ENCODE measurements at places on chromosomes 2 and 18.
A peak's percentile ranks its signal among the peaks of the same experiment; 100 is the strongest.

DNA sequence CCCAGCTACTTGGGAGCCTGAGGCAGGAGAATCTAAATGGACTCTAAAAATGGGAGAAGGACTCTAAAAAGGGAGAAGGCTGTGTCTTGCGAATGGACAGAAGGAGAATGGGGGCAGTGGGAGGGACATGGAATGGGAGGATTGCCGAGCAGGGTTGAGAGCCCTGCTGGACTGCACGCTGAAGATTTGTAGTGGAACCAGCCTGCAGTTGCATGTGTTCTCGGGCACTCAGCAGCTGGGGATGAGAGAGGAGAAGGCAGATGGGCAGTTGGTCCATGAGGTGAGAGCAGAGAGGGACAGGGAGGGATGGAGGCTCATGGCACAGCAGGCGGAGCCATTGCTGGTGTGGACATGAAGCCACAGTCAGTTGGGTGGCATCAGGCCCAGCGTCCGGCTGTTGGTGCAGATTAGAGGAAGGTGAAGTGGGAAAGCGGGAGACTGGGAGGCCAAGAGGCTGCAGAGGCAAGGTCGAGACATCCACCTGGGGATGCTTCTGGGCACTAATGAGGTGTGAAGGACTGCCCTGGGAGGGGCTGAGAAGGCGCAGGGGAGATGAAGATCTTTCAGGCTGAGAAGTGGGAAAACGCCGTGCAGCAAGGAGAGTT is 40.7 kb downstream of the DCDC2C start:
- no peak for DNase-seq

DNA sequence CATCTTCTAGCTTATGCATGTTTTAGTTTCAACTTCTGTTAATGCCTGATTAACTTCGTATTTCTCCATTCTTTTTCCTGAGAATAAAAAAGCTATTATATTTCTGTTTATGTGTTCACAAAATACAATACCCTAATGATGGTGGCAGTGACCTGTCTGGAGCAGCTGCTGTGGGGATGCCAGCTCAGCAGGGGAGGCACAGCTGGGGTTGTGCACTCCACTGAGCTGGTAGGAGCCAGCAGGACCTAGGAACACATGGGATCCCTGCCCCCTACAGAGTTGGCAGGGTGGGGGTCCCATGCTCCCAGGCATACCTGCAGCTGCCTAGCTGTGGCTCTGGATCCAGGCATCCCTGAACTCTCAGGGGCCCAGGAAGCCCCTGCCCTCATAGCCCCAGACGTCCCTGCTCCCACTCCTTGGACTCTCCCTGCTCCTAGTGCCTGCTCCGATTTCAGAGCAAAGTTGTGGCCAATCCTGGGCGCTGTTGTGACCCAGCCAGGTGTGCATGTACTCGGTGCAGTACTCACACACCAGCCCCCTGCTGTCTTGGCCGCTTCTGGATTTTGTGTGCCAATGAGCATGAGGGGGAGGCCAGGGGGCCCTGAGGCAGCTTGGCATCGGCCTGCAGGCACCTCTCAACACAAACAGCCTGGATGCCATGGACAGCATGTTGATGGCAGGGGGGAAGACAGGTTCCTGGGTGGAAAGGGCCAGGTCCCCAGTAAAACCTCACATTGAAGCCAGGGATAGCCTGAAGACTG is 546.0 kb downstream of the ZNF804A start:
- DNase-seq: peak; percentile 85

DNA sequence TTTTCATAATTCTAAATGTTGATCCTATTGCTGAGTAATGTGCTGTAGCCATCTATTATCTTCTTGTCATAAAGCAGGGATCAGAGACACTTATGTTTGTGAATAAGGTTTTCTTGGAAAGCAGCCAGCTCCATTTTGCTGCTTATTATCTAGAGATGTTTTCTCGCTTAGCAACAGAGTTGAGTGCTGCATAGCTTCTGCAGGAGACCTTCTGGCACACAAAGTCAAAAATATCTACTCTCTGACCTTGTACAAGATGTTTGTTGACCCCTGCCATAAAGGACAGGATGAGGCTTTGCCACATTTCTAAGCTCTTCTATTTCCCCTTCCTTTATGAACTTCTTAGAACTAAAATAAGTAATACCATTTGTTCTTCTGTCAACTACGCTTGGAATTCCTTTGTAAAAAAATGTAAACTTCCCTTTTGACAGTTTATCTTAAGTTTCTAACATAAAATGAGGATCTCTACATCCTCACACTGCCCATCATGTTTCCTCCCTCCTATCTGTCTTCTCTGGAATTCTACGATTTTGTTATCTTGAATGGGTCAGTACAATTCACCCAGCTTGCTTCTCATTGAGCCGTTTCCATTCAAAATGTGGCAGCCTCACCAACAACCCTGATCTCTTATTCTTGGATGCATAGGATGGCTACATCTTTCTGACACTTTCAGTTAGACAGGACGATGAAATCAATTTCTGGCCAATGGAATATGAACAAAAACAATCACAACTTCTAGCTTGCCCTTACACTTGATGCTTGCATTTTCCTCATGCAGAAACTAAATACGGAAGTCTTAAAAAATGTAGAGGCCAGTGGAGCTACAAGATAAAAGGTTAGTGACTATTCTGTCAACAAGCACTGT is 1377.0 kb downstream of the SUCLG1 start:
- peak; percentile 66 for DNase-seq

GRCh38 chr18:63936156-63936931 is 12.8 kb upstream of the HMSD start:
- peak; percentile 91 for DNase-seq

GRCh38 chr2:7857904-7858303 is 824.0 kb upstream of the ID2 start:
- no peak for DNase-seq

DNA sequence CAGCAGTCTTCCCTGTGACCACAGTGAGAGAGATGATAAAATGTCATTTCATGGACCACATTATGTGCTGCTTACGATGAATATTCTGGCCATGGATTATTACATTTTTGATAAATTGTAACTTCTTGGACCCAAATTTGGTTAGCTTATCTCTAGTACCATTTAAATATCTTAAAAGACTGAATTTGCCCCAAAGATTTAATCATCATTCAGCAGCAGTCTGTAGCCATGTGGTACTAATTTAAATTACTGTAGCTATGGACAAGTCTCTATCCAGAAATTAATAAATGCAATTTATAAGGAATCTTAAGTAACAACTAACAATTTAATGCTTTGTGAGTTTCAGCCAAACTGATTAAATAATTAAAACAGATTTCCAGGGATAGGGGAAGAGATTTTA is 644.9 kb upstream of the FANCL start:
- DNase-seq: no peak

DNA sequence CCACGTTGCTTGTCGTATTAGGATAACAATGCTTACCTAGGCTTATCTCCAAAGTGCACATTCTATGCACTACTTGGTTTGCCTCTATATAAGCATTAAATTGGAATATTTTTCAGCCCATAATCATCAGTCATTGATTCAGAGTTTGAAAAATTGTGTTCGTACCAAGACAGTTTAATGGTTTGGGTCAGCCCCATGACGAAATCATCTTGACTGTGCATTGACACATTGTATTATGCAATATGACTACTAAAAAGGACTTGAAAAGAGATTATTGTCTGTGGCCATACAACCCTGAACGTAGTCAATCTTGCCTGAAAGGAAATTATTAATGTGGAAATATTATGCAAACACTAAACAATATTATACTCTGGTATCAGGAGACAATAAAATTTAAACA is 141.3 kb downstream of the EML6 start:
- no peak for DNase-seq

DNA sequence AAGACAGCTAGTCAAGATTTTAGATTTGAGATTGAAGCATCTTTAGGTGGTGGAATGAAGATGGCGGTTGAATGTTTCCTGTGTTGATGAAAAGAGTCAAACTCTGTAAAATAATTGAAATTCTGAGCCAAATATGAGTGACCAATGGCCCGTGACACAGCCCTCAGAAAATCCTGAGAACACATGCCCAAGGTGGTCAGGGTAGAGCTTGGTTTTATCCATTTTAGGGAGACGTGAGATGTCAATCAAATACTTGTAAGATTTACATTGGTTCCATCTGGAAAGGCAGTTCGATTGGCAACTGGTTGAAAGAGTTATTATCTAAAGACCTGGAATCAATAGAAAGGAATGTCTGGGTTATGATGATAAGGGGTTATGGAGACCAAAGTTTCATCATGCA is 198.0 kb upstream of the AGAP1 start:
- no peak for DNase-seq

GRCh38 chr18:75218065-75218923 is 7.7 kb downstream of the TSHZ1 start:
- DNase-seq: no peak

DNA sequence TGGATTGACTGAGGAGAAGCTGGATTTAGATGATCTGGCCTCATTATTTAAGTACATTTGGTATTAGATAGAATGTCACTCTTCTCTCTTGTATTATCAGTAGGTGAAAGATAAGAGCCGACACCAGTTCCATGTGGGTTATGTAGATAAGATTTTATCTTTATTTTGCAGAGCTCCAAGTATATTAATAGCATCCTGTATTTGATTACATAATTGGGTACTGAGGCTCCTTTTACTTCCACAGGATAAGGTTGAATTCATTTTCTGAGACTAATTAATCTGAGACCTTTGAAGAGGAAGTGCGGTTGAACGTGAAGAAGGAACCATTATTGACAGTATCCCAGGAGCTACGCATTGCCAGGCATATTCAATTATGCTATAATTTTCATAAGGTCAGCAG is 32.8 kb upstream of the CD226 start:
- no peak for DNase-seq

GRCh38 chr2:218895759-218896500 is 15.3 kb downstream of the WNT10A start:
- no peak for DNase-seq

DNA sequence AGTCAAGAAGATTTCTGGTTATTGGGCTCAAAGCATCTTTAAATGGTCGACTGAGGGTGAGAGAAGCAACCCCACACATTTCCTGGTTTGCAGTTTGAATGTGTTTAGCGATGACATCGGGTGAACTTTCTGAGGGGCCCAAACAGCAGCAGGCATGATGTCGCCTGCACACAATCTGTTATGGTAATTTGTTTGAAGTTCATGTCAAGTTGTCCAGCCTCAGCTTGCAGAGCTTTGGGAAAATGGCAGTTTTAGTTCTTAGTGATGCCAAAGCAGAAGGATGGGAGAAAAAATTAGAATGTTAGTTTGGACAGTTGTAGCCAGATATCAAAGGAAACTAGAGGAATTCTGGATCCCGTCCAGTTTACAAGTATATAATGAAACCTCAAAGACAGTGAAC is 284.6 kb downstream of the MBD5 start:
- DNase-seq: no peak

- DNase-seq: peak; percentile 13
Measured at GRCh38 chr2:204453730-204454167, 91.5 kb upstream of the PARD3B start.

GRCh38 chr2:160321006-160321405 is 120.9 kb upstream of the ITGB6 start:
- DNase-seq: no peak

DNA sequence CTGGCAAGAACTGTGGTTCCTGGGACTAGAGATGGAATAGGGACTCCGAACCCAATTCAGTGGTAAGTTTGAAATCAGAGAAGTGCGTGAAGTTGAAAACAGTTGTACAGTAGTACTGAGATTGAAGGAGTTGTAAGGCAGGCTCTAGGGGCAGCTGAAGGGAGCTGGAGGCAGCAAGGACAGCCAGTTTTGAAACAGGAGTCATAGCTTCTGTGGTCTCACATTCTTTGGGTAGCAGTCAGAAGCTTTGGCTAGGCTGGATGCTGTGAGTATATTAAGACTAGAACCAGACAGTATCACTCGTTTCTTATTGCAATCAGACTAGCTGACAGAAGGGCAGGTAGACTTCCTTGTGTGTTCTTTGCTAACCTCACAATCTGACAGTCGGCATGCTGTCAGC is 64.5 kb upstream of the ADAM23 start:
- DNase-seq: no peak

DNA sequence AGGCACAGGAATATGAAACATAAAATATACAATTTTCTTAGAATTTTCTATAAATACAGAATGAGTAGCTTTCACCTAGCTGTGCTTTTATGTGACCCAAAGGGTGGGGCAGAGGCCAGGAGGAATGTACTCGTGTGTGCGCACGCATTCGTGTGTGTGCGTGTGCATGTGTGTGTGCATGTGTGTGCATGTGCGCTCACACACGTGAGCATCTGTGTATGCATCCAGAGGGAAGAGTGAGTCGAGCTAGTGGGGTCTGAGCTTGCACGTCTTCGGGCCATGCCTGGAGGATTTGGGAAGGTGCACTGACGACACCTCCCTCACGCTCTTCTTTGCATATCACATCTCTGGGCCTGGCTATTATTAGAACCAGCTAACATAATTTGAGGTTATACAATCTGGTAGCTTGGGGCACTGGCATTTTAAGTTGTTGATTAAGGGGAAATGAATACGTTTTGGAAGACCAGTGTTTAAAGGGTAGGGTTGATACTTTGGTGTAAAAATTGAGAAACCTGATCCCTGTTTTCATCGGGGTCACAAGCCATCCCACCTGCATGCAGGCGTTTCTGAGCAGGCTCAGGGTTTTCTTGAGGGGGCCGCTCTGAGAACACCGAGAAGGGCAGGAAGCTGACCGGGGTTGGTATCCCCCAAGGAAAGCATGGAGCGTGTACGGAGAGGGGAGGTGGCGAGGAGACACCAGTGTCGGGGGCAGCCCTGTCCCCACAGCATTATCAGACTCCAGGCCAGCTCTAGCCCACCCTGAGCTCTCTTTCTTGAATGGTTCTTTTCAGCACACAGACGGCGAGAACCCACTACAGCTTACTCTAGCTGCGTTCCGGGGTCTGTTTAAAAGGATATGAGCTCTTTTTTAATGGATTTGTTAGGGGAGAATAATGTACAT is 85.3 kb downstream of the LRRFIP1 start:
- no peak for DNase-seq

- DNase-seq: peak; percentile 73
Measured at GRCh38 chr2:5696945-5697521, 4.8 kb downstream of the SOX11 start.

GRCh38 chr2:132403146-132403545 is 13.5 kb upstream of the GPR39 start:
- DNase-seq: no peak

DNA sequence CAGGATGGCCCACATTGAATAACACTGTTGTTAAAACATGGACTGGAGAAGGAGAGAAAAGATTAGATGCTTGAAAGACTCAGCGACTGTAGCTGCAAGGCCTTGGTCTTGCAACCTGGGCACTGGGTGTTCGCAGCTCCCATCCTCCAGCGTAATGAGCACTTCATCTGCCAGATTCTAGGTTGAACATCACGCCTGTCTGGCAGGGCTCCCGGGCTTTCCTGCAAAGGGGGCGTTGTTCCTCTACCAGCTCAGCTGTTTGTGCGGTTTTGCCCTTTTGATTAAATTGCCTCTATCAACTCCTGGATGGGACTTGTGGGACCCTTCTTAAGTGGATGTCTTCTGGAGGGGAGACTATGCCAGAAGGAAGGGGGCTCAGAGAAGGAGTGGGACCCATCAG is 215.4 kb downstream of the KLHL29 start:
- DNase-seq: peak; percentile 69

DNA sequence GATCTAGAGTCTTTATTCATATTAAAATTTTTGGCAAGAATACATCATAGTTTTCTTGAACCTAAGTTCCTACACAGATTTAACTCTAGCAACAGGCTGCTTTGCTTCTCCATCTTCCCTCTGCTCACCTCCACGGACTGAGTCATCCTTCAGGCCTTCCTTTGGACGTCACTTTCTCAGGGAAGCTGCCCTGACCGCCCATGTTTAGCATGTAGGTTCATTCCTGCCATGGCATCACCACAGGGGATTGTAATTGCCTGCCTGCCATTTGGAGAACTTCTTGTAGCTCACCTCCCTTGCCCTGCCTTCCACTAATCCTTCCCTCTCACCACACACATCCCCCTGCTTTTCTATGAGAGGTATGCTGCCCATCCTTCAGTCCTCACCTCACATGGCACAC is 43.9 kb upstream of the B3GNT2 start:
- DNase-seq: no peak
